Activated naive CD4-positive, alpha-beta T cell treated with anti-CD3 and anti-CD28 coated beads, Interleukin-2, amount 50 U/mL, for 16 hours (primary cell): ENCODE measurements at places on chromosomes 16 and 17.

DNA sequence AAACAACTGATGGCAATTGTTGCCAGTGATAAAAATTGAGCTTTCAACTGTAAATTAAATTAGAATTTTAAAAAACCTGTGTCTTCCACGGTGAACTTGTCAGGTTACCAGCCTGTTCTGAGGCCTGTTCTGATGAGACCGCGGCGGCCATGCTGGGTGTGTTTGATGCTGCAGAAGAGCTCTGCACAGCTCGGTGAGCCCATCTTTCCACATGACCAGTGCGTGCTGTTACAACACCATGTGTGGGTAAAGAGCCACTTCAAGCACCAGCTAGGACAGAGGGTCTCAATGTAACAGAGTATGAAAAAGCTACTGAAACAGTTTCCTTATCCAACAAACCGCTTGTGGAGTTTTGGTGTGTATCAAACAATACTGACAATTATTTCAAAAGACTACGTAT, 48.5 kb downstream of the RPTOR start:
- no peak for DNase-seq

- no peak for DNase-seq
Measured at GRCh38 chr16:79066561-79066960, 534.0 kb downstream of the MAF start.

GRCh38 chr17:33389504-33390135, 96.5 kb upstream of the ASIC2 start:
- DNase-seq: no peak

- no peak for DNase-seq
Measured at GRCh38 chr17:37026531-37026869, 77.7 kb downstream of the AATF start.

DNA sequence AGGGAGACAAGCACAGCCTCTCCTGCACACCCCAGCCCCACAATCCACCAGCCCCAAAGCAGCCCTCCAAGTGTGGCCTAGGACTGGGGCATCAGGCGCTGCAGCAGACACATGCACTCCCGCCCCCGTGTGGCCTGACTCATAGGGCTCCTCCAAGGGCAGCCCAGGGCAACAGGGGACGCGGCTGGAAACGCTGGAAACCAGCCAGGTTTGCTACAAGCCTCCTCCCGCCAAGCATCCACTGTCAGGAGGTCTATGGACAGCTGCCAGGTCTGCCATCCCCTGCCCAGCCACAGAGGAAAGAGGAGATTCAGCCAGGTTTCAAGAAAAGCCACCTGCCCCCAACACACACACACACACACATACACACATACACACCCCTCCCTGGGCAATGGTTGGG, 25.8 kb downstream of the SRCIN1 start:
- no peak for DNase-seq

DNA sequence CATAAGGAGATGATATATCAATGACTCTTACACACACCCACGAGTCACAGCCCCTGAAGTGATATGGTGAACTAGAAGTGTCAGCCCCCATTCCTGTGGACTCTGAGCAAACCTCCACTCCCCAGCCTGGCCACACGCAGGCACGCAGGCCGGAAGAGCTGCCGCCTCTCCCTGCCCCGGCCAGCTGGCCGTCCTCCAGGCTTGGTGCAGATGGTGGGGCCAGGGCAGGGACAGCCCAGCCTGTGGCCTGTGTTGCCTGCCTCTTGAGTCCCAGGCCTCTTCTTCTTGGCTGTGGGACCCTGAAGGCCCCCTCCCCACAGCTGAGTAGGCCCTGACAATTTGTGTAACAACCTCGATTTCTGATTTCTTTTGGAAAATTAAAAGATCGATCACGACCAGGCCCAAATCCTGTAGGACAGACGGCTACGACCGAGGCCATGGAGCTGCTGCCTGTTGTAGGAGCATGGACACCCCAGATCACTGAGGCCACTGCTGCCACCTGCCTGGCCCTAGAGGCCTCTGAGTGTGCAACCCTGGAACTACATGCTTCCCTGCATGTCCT, 10.0 kb upstream of the MPRIP start:
- no peak for DNase-seq

GRCh38 chr17:78838574-78839005, 2.0 kb downstream of the USP36 start:
- DNase-seq: no peak

DNA sequence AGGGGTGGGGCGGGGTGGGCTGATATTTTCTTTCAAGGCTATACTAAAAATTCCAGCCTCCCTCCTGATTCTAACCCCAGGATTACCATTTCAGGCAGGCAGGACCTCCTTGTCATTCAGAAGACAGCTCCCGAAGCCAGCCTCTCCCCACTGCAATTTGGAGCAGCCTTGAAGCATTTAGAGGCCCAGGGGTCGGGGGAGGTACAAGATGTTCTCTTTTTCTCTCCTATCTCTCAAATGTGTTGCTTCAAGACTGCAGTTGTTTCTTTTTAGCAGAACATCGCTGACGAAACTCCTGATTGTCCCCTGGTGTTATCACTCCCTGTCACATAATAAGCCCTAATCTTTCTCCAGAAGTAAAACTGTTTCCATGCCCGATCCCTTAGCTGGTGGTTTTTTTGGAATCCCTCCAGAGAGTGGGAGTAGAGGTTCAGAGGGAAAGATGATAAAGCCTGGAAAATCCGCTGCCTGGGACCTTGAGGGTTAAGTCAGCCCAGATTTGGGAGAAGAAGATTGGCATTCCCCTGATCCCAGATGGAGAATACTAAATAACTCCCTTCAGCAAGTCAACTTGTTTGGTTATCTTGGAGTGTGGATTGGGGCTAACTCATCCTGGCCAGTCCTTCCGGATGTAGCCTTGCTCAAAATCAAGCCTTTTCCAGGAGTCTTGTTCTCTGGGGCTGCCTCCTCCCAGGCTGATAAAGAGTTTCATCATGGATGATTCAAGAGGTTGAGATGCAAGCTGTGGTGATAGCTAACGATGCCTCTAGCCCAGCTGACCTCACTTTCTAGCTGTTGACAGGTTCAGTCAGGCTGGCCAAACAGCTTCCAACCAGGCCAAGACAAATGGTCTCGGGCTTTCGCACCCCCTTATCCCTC, 71.3 kb downstream of the SOX9 start:
- DNase-seq: no peak

GRCh38 chr16:72066747-72067146, 3.7 kb downstream of the HPR start:
- DNase-seq: no peak
